ENCODE measurements at places on chromosomes 5 and 9. TPM values are rescaled to one million over a fixed set of nuclear protein-coding genes. Genes with fewer than 3 reads are reported as not detected.

The FLT4 gene
- total RNA-seq: 0.45 TPM

The PHYHD1 gene
- 15.9 TPM for total RNA-seq

The OTP gene
- total RNA-seq: not detected

The UGCG gene
- 74.0 TPM for total RNA-seq

The PTGDS gene
- total RNA-seq: not detected

The ARID3C gene
- total RNA-seq: not detected

The CDC20B gene
- total RNA-seq: not detected

The DAPK1 gene
- total RNA-seq: 2.4 TPM

The PCDHGC4 gene
- 0.17 TPM for total RNA-seq

The SH3PXD2B gene
- total RNA-seq: 24.1 TPM

The GDA gene
- under 0.01 TPM for total RNA-seq

The TEX48 gene
- total RNA-seq: not detected

The CXXC5 gene
- 21.6 TPM for total RNA-seq

The TEK gene
- 2.2 TPM for total RNA-seq

The CMYA5 gene
- total RNA-seq: 0.30 TPM

The KLF4 gene
- total RNA-seq: 8.7 TPM

The G3BP1 gene
- 103 TPM for total RNA-seq

The PLCXD3 gene
- total RNA-seq: under 0.01 TPM

The IRX4 gene
- not detected for total RNA-seq

The TXNDC8 gene
- not detected for total RNA-seq

The TJP2 gene
- total RNA-seq: 70.9 TPM

The PGM5 gene
- 0.34 TPM for total RNA-seq

The SPAG8 gene
- 2.4 TPM for total RNA-seq

The FOXD4L4 gene
- not detected for total RNA-seq

The ELAVL2 gene
- total RNA-seq: not detected

The OMD gene
- total RNA-seq: not detected

The CFAP157 gene
- not detected for total RNA-seq

The PKD2L2 gene
- total RNA-seq: not detected

The ADAMTS13 gene
- total RNA-seq: 1.2 TPM

The RAI14 gene
- total RNA-seq: 62.4 TPM

The LCN10 gene
- total RNA-seq: not detected

The CD274 gene
- total RNA-seq: 2.9 TPM

The SPINK6 gene
- total RNA-seq: not detected

The CARD19 gene
- 128 TPM for total RNA-seq

The CTNNAL1 gene
- total RNA-seq: 127 TPM

The BDP1 gene
- total RNA-seq: 9.2 TPM

The SCAMP1 gene
- total RNA-seq: 16.2 TPM

The UNC13B gene
- total RNA-seq: 11.3 TPM

The NXNL2 gene
- total RNA-seq: 1.5 TPM

The PCDHAC2 gene
- not detected for total RNA-seq

The STPG3 gene
- total RNA-seq: not detected

The RNF180 gene
- total RNA-seq: 1.2 TPM

The KIAA0825 gene
- total RNA-seq: 2.0 TPM

The EGFLAM gene
- total RNA-seq: 1.2 TPM

The OR1Q1 gene
- total RNA-seq: not detected

The ZNF483 gene
- total RNA-seq: 0.17 TPM

The ARHGEF39 gene
- 15.0 TPM for total RNA-seq

The IFNA21 gene
- not detected for total RNA-seq

The DCTN4 gene
- total RNA-seq: 32.1 TPM

The EIF4E1B gene
- total RNA-seq: not detected

The DNLZ gene
- 65.4 TPM for total RNA-seq

The FOXD4L3 gene
- not detected for total RNA-seq

The PRSS3 gene
- 1.3 TPM for total RNA-seq

The PPP2R2B gene
- total RNA-seq: under 0.01 TPM
